Stimulated activated CD4-positive, alpha-beta T cell treated with anti-CD3 and anti-CD28 coated beads, Interleukin-2, amount 100 ng/mL, for 48 hours (primary cell): ENCODE measurements at places on chromosomes 2 and 18.

- DNase-seq: no peak
These were observed 332.9 kb upstream of the DCC start for GRCh38 chr18:52007105-52007504.

- DNase-seq: no peak
These were observed 13.3 kb downstream of the CELF4 start for GRCh38 chr18:37552286-37552685.

- DNase-seq: no peak
These were observed 8.1 kb downstream of the ASB3 start for GRCh38 chr2:53778536-53779162.

DNA sequence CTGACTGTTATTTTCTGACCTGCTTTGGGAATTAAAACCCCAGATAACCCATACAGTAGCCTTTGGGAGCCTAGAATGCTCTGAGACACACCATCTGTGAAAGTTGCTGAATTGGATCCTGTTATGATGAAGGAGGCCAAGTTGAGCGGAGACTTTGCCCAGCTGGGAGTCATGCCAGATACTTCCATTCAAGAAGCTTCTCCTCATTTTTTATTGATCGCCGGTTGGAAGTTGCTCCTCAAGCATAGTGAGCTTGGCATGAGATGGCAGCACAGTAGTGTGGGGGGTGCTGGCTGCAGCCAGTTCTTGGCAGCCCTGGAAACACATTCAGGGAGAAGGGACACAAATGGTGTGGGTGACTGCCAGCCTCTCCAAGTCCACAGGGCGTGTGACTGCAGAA lies 270.7 kb upstream of the NRP2 start:
- DNase-seq: no peak

GRCh38 chr2:42569883-42570282 lies 1.5 kb downstream of the MTA3 start:
- DNase-seq: no peak

- DNase-seq: no peak
These were observed 413.5 kb downstream of the PTPRM start for GRCh38 chr18:7980656-7981055.

DNA sequence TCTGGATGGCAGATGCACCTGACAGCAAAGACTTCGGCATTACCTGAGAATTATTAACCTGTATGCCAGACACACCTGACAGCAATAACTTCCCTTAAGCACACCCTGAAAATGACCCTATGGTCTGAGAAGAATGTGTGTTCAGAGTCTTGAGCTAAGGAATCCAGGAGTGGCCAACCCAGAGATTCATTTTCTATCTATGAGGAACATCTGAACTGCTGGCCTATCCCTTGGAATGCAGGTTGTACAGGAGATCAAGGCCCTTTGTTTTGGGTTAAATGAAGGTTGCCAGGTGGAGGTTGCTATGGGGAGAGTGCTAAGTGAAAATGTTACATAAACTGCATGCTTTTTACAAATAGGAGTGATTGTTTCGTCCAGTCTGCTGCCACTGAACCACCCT lies 200.9 kb upstream of the MEIS1 start:
- no peak for DNase-seq

GRCh38 chr2:46438102-46438501 lies 41.3 kb upstream of the TMEM247 start:
- no peak for DNase-seq

GRCh38 chr2:108820482-108820881 lies 33.9 kb downstream of the CCDC138 start:
- DNase-seq: no peak

DNA sequence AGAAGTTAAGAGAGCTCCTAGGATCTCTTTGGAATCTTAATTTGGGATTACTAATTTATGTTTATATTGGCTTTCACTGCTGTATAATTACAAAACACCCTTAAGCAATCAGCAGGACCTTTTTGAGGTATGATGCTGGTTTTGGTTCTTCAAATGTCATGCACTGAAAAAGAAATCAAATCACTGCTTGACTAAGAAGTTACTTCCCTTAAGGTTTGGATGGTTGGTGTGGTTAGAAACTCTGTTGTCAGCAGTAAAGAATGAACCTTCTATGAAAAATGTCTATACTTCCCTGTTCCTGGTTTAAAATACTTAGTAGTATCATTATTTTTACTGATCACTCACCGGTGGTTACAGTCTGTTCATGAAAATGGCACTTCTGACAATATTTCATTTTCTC lies 5.5 kb downstream of the COLEC12 start:
- DNase-seq: no peak

- no peak for DNase-seq
These were observed 14.4 kb downstream of the RAB12 start for GRCh38 chr18:8623549-8624106.

GRCh38 chr2:101696272-101697123 lies 1.0 kb upstream of the MAP4K4 start:
- no peak for DNase-seq

GRCh38 chr2:74887445-74887951 lies 53.6 kb downstream of the HK2 start:
- DNase-seq: no peak

DNA sequence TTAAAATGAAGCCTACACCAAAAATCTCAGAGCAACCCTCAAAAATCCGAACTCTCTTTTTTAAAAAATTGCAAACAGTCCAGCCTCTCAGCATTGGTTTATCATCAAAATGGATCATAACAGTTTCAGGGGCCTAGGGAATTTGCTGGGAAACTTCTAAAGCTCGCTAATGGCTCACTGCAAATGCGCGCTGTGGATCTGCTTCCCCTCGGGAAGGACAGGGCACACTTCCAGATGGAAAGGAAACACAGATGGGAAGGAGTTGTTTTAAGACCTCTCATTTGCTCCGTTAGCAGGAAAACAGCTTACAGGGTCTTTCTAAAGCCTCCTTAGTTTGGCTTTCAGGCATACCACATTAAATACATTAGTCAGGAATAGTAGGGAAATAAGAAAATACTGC lies 27.2 kb downstream of the FECH start:
- DNase-seq: no peak

GRCh38 chr2:141311430-141311829 lies 819.4 kb downstream of the LRP1B start:
- no peak for DNase-seq

DNA sequence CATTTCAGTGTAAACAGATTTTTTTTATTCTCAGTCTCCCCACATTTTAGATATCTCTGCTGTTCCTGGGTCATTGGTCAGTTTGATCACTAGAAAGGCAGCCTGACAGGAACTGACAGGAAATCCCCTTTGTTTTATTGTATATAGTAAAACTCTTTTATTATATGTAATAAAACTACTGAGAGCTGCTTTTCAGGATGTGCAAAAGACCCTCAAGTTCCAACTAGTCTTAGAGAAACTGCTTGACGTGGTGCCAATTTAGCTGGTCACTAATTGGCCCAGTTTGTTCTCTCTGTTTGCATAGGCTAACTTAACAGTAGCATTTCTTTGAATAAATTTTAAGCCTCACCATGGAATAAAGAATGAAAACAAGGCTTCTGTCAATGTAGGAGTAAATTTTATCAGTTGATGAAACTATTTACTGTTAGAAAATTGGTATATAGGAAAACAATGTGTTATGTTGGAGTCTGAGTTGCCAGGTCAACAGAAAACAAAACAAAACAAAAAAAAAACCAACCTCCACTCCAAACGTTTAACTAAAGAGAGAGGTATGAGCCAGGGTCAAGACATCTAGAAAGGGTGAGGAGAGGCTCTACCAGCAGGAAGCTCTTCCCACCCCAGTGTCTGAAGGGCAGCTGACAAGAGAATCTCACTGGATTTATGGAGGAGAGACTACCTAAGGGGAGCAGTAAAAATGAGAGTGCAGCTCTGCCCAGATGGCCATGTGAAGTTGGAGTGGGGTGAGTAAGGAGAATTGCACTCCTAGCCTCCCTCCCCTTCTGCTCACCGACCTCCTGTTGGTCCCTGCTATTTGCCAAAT lies 184.6 kb downstream of the ST6GAL2 start:
- DNase-seq: no peak

DNA sequence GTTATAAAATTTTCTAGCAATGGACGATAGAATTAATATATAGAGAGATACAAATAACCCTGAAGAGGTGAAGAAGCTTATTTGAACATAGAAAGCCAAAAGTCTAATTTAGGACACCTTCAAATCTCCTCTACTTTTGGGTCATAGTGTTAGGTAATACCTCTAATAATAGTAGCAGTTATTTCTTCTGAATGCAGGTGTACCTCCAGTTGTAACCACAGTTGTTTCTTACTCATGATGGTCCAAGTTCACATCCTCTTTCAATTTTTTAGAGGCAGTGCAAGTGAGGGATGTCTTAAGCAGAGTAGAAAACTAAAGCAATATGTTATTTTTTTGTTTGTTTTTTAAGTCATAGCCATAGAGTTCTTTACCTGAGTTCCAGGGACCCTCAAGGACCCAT lies 429.5 kb downstream of the CCDC85A start:
- no peak for DNase-seq

DNA sequence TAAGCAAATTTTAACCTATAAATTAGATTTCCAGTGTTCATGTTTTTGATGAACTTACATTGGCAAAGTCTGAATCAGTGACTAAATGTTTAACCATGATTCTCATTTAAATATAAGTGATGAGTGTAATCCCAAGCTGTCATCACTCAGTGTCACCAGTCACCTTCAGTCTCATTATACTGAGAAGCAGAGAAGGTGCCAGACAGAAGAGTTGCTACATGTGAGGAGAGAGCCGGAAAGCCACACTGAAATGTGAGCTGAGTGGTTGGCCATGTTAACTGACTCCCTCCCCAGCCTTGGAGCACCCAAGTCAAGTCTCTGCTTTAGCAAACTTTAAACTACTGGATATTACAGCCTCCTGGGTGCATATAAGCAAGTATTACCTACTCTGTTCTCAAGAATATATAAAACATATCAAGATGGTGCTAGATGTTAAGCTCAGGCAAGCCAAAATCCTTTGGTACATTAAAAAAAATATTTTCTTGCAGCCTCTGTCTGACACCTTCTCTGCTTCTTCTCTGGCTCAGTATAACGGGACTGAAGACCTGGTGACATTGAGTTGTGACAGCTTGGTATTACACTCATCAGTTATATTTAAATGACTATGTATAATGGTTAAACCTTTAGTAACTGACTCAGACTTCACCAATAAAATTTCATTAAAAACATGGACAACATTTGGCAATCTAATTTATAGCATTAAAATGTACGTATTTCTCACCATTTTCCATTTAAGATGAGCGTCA lies 75.8 kb upstream of the MAP3K20 start:
- no peak for DNase-seq
